ENCODE measurements at places on chromosomes 5 and 9.
A peak's percentile ranks its signal among the peaks of the same experiment; 100 is the strongest.

DNA sequence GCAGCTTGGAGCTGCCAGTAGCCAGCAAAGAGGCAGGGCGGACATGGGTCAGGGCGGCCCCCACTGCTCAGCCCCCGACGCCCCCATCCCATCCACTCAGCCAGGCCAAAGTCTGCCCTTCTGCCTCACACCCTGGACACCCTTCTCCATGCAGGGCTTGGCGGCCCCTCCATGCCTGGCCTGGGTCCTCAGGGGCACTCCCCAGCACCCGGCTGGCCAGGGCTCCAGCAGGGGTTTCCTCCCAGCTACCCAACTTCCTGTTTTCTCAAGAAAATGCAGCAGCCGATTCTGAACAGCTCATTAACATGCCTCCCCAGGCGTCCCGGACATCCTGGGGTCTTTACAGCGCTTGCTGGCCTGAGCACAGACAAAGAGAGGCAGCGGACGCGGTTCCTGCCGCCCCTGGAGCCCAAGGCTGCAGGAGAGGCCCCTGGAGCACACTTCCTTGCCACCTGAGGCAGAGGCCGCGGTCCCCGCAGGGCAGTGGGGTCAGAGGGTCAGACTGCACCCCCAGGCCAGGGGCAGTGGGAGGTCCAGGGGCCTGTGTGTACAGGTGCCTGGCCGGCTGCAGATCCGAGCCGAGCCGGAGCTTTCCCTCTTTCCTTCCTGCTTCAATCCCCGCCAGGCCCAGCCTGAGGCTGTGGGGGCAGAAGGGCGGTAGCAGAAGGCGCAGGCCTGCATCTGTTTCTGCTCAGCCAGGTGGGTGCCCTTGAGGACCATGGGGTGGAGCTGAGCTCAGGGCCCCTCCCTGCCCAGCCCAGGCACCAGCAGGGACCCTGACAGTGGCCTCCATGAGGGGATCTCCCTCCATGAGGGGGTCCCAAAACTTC lies 18.7 kb upstream of the NRARP start:
- DNase-seq: peak; percentile 89

- DNase-seq: no peak
Measured at GRCh38 chr9:124108216-124108615, 96.6 kb downstream of the LHX2 start.

- DNase-seq: no peak
Measured at GRCh38 chr9:127053057-127053821, 69.2 kb downstream of the ANGPTL2 start.

GRCh38 chr9:36592801-36593583 lies 20.3 kb downstream of the MELK start:
- DNase-seq: no peak

- DNase-seq: no peak
Measured at GRCh38 chr5:143593723-143594122, 190.2 kb upstream of the NR3C1 start.

- no peak for DNase-seq
Measured at GRCh38 chr5:78507531-78507930, 141.0 kb downstream of the LHFPL2 start.
